Aorta (tissue), 5 donors: ENCODE measurements at places on chromosomes 6 and 20. TPM values are rescaled to one million over a fixed set of nuclear protein-coding genes. Genes with fewer than 3 reads are reported as not detected.

The PLTP gene
- 113 TPM for total RNA-seq

The DDO gene
- total RNA-seq, result 2.5 TPM

The KIZ gene
- total RNA-seq, result 29.4 TPM

The TNFRSF6B gene
- total RNA-seq, result 11.5 TPM

The TSPO2 gene
- total RNA-seq, result not detected

The MCHR2 gene
- not detected for total RNA-seq

DNA sequence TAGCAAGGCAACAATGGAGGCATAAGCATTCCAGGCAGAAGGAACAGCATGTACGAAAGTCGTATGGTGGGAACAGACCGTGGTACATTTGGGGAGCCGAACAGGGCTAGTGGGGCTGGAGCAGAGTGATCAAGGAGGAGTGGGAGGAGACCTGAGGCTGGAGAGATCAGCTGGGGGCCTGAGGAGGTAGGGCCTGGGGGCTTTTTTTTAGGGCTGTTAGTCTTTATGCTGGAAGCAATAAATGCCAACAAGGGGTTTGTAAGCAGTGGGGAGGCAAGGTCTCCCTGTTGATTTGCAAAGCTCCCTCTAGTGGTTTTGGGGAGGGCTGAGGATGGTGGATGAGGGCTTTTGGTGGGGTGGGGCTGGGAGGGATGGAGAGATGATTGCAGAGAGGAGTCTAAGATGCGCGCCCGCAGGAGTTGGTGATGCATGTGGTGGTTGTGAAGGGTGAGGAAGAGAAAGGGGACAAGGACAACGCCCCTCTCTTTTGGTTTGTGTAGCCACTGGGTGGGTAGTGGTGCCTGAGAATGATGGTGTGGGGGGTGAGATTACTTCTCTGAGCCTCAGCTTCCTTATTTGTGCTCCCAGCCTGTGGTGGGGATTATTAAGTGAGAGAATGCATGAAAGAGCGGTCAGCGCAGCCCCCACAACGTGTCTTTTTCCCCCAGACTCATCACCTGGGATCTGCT lies 74.1 kb upstream of the TOX2 start:
- DNase-seq, result no peak

DNA sequence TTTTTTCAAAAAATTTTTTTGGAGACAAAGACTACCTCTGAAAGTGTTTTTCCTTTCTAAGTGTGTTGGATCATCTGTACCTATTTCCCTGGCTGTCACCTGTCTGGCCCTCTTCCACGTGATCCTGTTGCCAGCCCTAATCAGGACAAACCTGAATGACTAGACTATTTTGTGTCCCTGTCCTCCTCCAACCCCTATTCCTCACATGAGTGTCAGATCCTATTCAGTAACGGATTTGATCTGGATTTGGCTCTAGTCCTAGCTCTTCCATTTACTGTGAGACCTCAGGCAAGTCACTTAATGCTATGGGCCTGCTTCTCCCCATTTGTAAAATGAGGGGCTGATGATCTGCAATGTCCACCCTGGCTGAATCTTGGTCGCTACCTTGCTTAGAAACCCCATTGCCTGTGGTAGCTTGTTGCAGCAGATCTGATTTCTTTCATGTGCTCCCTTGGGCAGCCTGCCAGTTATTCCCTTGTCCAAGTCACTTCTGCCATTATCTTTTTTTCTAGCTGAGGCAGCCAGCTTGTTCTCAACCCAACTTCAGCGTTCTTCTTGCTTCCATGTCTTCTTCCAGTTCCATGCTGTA lies 4.8 kb downstream of the PHF20 start:
- DNase-seq, result no peak

- DNase-seq, result no peak
Measured at GRCh38 chr6:156727715-156728385, 49.3 kb upstream of the ARID1B start.

DNA sequence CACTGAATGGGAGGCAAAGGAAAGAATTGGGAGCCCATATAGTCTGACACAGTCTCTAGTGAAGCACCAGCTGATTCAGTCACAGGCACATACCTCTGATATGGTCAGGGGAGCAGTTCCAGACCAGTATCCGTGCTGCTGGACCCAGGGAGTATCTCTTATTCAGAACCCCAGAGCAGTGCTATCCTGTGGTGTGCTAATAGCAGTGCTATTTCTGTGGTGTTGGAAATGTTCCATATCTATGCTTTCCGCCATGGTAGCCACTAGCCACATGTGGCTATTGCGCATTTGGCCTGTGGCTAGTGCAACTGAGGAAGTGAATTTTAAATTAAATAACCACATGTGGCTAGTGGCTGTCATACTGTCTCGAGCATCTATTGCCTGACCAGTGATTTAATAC lies 11.0 kb downstream of the SCUBE3 start:
- no peak for DNase-seq

DNA sequence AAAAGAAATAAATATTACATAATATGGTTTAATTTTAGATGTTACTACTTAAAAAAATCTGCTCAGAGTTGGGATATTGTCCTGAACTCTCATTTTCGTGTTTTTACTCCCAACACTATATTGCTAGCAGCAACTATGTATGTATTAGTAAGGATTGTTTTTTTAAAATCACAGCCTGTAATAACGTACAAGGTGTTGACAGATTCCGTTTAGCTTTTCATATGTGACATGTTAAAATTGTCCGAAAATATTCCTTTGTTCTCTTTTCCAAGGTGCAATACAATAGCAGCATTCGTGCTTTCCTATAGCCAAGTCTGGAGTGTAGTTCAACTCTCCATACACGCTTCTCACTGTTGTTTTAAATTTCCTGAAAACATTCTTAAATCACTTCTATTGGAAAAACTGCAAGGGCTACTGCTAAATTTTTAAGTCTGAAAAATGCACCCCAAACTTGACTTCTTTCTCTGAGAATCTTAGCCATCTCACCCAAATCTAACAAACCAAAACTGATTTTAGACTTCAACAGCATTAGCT lies 59.0 kb upstream of the HFE start:
- DNase-seq, result no peak

GRCh38 chr6:33860706-33861474 lies 57.1 kb upstream of the MLN start:
- no peak for DNase-seq

DNA sequence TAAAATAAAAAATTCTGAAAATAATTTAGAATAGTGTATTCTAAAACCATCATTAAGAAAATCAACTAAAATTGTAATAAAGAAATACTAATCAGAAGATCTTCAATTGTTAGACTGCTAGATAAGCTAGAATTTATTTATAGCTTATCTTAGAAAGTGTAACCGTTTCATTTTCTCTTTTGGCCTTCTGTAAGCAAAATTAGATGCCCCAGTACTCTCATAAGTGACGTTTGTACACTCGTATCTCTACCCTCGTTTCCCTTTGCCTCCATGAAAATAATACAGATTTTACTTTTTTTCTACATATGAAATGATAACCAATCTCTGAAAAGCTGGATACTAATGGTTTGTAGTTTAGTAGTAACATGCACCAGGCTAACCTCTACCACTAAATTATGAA lies 19.8 kb downstream of the DSE start:
- no peak for DNase-seq

DNA sequence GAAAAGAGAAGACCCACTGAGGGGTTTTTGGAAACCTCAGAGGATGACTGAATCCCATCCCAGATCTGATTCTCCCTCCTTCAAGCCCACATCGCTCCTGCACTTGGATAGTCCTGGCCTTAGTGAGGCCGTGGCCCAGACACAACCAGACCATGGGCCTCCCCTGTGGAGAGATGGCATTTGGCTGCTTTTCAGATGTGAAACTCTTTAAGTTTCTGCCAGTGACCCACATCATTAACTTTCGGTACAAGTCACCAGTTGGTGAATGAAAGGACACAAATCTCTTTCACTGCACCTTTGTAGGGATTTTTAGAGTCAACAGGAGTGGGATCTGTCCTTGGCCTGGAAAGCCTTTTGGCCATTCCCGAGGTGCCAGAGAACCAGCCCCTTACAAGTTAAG lies 116.6 kb downstream of the SASH1 start:
- no peak for DNase-seq

DNA sequence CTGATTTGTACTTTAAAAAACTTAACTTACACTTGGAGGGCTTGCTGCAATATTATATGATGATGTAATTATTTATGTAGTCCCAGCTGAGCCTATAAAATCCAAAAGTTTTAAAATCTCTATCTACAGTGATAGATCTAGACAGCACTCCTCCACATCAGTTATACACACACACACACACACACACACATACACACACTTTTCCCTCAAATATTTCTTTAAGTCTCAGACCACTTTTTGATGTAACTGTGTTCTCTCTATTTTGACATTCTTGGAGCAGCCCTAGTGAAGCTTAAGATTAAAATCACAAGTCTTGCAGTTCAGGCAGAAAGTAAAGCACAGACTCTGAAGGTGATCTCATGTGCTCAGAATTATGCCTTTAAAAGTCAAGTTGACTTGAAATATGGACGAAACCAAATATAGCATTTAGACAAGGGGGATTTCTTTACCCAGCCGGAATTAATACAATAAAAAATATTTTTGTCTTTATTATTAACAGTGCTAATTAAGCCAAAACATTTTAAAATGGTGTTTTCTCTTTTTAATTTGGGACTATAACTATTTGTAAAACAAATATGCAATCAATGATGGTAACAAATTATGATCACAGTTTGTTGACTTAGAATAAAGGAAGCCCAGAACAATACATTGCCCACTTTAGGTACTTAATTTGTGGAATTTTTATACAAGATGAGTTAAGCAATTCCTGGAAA lies 63.5 kb upstream of the TMEM30A start:
- DNase-seq, result no peak

- no peak for DNase-seq
Measured at GRCh38 chr6:67896476-67896875, 738.6 kb upstream of the ADGRB3 start.

GRCh38 chr20:9392892-9393857 lies 121.2 kb upstream of the LAMP5 start:
- DNase-seq, result peak; percentile 81

DNA sequence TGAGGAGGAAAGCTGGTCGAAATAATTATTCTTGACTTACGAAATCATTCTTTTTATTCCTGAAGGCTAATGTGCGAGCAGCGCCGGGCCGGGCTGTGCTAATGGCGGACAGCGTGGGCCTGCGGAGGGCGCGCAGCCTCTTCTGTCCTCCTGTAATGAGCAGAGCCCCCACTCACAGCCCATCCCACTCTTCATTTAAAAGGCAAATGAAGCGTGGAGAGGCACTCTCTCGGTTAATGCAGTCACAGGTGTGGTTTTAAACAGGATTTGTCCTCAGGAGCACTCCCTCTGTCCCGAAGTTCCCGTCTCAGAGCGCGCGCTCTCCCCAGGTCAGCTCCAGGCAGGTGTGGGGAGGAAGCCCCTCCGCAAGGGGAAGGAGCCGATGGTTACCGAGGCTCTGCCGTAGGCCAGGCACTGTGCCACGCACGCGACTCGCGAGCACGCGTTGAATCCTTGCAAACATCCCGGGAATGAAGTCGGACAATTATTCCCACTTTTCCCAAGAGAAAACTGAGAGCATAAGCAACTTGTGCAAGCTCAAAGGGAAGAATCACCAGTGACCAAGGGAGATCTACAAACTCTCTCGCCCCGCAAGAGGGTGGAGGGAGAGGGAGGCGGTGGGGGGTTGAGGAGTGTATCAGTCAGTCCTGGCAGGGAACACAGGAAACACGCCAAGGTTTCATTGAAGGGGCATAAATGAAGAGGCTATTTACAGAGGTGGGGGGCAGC lies 35.5 kb upstream of the ZFAND3 start:
- DNase-seq, result no peak

DNA sequence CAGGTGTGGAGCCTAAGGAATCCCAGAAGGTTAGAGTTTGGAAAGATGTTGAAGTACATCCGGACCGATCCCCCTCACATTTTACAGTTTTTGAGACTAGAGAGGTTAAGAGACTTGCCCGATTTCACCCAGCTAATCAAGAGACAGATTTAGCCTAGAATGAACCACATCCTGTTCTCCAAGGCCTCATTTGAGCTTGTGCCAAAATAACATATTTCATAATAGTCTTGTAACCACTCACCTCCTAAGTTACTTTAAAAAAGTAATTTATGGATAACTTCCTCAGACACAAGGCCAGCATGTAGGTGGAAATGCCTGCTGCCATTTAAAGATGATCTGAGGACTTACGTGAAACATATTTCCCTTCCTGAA lies 39.8 kb upstream of the ARHGAP18 start:
- no peak for DNase-seq
